Uterus (tissue), 4 donors: ENCODE measurements at places on chromosomes 5 and 9. TPM values are rescaled to one million over a fixed set of nuclear protein-coding genes. Genes with fewer than 3 reads are reported as not detected.

GRCh38 chr9:104074876-104075275 lies 19.2 kb upstream of the SMC2 start:
- no peak for DNase-seq

Gene PAEP
- not detected for total RNA-seq

Gene PCDHGA5
- total RNA-seq: 1.8 TPM

GRCh38 chr5:132489051-132489770 lies 1.4 kb downstream of the IRF1 start:
- peak; percentile 13 for DNase-seq
